Activated CD4-positive, alpha-beta T cell treated with anti-CD3 and anti-CD28 coated beads for 4 hours (primary cell): ENCODE measurements at places on chromosomes 16 and 17.

GRCh38 chr16:89233678-89234490 lies 16.4 kb downstream of the ZNF778 start:
- DNase-seq, result no peak

GRCh38 chr16:379961-380761 lies 1.6 kb downstream of the PGAP6 start:
- DNase-seq, result no peak

DNA sequence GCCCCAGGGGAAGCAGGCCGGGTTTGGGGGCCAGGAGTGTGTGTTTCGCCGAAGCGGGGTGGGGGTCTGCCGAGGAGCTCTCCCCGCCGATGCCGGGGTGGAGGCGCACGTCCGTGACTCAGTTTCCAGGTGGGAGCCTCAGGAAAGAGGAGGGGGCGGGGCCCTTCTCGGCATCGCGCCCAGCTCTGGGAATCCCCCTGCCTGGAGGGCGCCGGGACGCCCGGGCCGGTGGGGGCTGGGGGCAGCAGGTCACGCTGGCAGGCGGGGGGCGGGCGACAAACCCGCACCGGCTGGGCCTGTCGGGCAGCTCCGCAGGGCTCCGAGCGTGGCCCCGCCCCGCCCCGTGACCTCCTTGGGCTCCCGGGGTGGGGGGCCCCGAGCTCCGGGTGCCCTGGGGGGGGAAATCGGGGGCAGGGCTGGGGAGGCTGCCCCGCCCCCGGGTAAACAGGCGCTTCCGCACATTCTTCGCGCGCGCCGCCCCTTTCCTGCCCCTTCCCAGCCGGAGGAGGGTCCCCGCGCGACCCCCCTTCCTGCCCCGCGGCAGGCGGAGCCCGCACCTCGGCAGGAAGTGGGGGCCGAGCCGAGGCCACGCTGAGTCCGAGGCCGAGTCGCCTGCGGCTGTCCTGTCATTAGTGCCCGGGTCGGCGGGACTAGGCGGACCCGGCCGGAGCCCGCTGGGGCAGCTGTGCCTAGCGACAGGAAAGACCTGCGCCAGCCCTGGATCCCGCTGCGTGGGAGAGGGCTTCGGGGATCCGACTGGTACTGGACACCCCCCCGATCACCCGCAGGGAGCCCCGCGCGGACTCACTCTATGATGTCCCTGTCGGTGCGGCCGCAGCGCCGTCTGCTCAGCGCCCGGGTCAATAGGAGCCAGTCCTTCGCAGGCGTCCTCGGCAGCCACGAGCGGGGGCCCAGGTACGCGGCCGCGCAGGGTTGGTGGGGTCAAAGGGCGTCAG lies 9.3 kb downstream of the RIPOR1 start:
- peak; percentile 53 for DNase-seq

DNA sequence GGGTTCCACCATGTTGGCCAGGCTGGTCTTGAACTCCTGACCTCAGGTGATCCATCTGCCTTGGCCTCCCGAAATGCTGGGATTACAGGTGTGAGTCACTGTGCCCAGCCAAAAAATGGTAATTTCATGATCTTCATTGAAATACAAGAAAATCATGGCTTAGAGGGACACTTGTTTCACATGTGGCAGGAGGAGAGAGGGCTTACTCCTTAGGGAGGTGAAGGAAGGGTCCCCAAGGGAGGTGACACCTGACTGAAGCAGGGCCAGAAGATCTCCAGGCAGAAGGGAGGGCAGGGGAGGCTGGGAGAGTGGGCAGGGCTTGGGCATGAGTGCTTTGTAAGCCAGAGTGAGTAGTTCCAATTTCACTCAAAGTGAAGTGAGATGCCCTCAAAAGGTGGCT lies 20.0 kb upstream of the ITGAX start:
- no peak for DNase-seq

GRCh38 chr16:10663744-10664143 lies 31.0 kb downstream of the TEKT5 start:
- DNase-seq, result no peak

DNA sequence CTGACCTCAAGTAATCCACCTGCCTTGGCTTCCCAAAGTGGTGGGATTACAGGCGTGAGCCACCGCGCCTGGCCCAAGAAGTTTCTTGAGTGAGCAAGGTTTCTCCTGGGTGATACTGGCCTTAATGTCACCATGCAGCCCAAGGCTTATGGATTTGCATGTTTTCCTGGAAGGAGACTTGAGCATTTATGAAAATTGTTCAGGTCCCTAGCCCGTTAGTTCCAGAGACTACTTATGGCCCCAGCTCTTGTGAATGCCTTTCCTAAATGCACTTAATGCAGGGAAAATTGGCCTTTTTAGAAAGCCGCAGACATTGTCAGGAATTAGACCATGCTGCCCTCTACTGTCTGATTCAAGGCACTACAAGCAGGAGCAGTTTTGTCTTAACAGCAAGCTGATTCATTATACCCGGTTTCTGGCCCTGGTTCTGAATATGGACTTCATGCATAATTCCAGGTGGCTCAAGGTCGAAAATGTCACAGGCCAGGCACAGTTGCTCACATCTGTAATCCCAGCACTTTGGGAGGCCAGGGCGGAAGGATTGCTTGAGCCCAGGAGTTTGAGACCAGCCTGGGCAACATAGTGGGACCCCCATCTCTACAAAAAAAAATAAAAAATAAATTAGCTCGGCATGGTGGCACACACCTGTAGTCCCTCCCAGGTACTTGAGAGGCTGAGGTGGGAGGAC lies 91.3 kb downstream of the SNX29 start:
- peak; percentile 68 for DNase-seq

DNA sequence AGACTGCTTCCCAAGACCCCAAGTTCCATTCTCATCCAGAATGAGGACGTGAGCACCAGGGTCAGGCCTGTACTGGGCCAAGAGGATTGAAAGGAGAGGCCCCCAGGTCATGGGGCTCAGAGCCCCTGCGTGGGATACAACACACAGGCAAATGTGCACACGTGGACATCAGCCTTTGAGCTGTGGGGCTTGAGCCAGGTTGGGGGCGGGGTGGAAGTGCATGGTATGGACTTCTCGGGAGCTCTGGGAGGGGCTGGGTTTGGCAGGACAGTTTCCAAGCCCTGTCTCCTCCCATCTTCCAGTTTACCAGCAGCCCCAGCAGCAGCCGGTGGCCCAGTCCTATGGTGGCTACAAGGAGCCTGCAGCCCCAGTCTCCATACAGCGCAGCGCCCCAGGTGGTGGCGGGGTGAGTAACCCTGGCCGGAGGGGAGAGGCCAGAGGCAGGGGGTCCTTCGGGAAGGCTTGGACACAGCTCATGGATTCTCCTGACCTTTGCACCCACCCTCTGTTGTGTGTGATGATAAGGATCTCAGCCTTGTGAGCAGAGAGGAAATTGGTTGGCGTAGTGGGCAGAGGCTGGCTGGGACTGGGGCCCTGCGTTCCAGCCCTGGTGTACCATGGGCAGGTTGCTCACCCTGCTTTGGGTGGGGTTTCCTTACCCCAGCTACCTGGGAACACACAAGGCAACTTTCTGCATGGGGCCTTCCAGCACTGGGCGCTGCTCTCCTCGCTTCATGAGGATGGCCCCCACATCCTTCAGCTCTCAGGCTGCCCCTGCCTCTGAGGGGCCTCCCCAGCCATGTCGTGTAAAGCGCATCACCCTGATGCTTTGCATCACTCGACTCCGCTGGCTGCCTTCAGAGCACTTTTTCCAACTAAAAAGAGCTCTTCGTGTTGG lies 10.4 kb upstream of the LASP1NB start:
- no peak for DNase-seq

GRCh38 chr17:35963663-35964062 lies 17.6 kb downstream of the CCL16 start:
- DNase-seq, result no peak

DNA sequence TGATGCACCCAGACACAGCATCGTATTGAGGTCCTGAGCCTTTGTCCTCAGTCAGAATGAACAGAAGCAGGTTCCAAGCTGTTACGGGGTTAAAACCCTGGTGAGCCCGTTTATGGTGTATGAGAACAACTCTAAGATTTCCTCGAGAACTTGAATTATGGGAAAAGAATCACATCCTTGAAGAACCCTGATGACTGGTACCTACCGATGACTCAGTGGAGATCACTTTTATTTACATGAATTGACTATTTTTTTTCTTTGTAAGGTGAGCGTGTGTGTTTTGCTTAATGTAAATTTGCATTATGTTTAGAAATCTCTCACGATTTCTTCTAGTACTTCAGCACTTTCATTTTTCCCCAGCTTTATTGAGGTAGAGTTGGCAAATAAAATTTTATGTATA lies 3.3 kb upstream of the KRTAP4-4 start:
- DNase-seq, result no peak

DNA sequence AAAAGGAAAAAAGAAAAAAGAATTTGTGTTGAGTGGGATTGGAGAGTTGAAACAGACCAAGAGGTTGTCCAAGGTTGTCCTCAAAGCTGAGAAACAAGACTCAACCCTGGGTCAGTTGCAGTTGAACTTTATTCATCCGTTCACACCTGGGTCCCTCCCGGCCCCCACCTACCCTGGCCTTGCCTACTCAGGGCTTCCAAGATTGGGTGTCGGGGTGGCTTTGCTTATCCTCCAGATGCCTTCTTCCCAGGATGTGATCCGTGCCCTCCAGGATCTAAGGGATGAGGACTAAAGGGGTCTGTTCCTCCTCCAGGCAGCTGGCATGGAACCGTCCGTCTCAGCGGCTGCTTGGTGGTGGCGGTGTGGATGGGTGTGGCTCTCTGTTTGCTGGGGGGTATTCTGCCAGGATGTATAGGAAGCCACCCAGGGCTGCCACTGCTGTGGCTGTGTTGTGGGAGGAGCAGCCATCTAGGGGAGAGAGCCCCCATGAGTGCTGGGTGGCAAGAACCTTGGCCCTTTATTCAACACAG lies 10.3 kb upstream of the NAGPA start:
- no peak for DNase-seq
